DND-41 (cell line): ENCODE measurements at places on chromosomes 16 and 17.
A peak's percentile ranks its signal among the peaks of the same experiment; 100 is the strongest.

DNA sequence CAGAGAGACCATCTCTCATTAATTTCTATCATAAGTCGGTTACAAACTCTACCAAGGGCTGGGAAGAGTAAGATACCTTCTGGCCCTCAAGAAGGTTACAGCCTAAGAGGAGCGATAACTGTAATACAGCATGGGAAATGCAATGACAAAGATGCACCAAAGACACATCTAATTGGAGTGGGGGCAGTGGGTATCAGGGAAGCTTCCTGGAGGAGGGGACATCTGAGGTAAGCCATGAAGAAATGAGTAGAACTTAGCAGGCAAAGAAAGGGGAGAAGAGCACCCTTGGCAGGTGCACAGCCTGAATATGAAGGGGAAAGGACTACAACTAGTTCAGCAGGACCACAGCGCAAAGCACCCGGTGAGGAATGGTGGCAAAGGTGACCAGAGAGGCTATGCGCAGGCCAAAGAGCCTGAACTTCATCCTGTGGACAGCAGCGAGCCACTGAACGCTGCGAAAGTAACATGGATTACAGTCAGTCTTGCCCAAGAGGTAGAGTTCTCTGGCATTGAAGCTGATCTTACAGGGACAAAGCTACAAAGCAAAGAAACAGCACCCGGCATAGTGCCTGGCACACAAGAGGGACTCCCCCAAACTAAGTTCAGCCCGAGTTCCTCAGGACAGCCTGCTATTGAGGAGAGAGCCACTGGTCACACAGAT lies 2.8 kb downstream of the TBC1D10B start:
- no peak for DNase-seq

DNA sequence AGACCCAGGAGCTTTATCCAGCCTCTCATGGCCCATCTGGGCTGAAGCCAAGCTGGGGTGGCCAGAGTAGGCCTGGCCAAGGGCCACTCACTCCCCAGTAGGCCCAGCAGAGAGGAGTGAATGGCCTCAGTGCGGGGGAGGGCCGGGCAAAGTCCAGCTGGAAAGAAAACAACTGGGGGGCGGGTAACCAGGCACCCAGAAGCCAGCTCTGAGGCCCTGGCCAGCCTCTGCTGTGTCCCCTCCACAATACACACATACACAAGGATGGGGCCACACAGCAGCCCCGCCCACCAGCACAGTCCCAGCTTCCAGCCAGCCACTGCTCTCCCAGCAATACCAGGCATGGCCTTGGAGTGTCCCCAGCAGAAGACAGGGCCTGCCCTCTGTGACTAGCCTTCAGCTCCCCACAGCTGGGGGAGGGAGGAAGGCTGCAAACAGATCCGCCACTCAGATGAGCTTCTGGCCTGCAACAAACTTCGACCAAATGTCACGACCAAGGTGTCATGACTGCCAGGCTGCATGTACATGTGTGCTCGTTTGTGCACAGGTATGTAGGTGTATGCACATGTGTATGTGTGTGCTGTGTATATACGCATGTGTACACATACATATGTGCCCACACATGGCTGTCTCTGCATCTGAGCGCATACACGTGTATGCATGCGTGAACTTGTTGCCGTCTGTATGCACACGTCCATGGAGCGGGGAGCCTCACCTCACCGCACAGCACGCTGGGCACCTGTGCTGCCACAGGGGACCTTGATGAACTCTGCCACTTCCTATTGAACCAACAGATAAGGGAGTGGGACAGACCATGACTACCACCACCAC lies 5.0 kb downstream of the CARHSP1 start:
- no peak for DNase-seq

DNA sequence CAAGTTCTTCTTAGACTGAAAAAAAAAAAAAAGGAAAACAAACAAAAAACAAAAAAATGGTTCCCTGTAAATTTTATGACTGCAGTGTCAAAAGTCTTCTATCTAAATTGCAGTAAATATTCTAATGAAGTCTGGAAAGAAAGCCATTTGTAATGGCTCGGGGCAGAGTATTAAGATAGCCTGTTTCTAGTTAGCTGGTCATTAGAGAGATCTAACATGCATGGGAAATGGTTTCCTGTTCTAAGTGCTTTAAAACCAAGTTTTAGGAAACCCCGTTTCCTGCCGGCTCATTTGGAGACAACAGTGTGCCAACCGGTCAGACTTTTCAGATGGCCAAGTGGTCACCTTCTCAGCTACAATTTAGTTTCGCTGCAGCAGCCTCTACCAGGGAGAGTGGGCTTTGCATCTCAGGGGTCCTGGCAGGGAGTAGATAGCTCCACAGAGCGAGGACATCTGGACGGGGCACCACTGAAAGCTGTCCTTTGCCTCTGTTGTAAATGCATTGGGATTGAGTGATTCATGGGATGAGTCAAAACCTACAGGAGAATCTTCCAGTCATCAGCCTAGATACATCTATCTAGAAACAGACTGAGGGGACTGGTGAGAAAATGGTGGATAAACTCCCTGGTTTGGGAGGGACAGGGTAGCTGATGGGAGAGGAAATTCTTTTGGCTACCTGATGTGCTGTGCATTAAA lies 473.2 kb upstream of the SALL1 start:
- DNase-seq, result no peak

DNA sequence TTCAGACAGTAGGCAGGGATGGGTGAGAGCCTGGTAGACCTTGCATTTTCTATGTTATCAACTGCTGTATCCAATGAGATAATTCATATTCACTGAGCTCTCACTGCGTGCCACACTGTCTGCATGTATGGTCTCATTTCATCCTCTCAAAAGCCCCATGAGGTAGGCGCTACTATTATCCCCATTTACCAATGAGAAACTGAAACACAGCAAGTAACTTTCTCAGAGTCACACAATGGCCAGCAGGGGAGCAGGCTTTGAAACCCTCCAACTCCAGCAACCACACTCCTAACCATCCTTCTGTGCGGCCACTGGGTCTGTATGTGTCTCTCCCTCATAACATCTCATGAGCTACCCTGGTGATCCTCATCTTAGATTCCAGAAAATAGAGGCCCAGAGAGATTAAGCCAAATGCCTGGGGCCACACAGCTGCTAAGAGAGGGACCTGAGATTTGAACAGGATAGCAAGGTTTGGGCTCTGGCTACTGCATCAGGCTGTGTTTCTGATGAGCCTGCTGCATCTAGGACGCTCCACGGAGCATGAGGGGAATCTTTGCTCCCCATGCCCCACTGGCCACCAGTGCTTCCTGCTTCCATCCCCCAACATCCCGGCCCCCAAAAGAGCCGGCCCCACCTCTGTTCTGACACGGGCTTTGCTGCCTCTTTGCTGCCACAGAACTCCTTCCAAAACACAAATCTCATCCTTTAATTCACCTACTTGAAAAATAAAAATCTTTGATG lies 3.2 kb downstream of the CCR7 start:
- no peak for DNase-seq

GRCh38 chr16:23501291-23501690 lies 9.0 kb downstream of the GGA2 start:
- DNase-seq, result no peak

GRCh38 chr16:57658878-57659674 lies 9.0 kb upstream of the ADGRG3 start:
- no peak for DNase-seq

GRCh38 chr16:78985716-78986605 lies 614.6 kb downstream of the MAF start:
- DNase-seq, result no peak

DNA sequence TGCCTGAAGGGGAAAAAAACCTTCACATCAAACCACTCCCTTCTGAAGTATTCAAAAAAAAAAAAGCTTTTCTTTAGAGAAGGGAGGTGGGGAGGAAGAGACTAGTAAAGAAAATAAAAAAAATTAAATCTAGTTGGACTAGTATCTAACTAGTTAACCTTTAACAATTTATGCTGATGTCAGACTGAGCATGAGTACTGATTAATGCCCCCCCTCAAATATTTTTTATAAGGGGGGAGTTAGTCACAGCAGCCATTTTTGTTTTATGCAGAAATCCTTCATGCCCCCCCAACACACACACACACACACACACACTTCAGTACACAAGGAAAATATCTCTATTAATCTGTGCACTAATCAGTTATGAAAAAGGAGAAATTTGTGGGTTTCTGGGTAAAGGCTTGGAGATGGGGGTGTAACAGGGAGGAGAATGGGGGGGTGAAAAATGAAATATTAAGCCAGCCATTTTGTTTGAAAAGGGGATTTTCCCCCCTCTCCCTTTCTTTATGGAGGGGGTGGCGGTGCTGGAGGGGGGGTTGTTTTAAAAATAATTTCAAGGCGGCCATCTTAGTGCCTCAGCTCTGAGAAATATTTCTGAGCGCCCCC lies 4.7 kb upstream of the CHD3 start:
- peak; percentile 18 for DNase-seq

GRCh38 chr16:49849754-49850108 lies 6.2 kb downstream of the ZNF423 start:
- no peak for DNase-seq

- no peak for DNase-seq
These were observed 1.4 kb downstream of the NT5C start for GRCh38 chr17:75130059-75130631.

DNA sequence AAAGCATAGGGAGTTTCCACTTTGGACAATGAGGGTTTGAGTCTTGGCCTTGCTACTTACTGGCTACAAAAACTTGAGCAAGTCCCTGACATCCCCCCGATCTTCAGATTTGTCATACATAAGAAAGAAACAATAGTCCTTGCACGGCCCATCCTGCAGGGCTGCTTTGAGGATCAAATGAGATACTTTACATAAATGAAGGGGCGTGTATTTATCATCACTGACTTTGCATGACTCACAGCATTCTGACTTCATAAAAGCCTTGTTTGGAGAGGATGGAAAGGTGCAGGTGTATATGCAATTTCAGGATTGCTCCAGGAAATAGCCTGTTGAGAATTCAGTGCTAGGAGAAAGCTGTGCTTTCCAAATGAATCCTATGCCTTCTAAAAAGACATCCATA lies 465.0 kb upstream of the MAF start:
- no peak for DNase-seq

GRCh38 chr16:58661199-58661830 lies 23.3 kb downstream of the SLC38A7 start:
- no peak for DNase-seq

DNA sequence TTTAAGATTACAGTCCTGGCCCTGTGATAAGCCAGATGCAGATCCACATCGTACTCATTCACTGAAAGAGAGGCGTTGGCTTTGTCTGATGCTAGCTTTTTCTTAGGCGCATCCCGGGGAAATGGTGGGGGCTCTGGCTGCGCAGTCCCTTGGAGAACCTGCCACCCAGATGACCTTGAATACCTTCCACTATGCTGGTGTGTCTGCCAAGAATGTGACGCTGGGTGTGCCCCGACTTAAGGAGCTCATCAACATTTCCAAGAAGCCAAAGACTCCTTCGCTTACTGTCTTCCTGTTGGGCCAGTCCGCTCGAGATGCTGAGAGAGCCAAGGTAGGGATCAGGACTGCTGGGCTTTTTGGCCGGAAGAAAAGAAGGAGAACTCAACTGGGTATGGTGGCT lies 24.0 kb downstream of the POLR2A start:
- DNase-seq, result no peak

- peak; percentile 51 for DNase-seq
These were observed 22.2 kb downstream of the CLEC19A start for GRCh38 chr16:19307587-19308241.

DNA sequence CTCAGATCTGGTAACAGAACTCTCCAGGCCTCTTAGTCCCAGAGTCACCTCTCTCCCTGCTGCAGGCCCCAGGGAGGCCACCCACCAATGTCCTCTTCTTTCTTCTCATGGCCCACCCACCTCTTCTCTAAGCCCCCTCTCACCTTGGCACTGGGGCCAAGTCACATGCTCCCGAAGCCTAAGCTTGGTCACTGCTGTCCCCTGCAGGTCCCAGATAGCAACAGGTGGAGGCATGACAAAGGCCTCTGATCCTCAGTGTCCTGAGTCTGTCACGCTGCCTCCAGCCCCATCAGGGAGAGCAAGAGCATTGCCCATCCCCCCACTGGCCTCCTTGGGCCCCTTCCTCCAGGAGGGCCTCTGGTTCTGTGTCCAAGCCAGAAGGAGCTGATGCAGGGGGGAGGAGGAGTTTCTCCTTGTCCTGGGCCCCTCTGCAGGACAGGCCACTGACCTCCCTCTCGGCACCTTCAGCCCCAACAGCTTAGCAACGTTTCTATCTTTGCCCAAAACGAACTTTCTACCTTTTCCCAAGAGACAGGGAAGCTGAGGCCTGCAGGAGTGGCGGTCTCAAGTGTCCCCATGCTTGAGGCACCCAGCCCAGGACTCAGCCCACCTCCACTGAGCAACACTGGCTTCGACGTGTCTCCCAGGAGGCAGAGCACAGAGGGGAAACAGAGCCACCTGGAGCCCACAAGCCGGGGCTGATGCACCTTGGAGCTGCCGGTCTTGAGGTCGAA lies 8.6 kb downstream of the P2RX1 start:
- no peak for DNase-seq

DNA sequence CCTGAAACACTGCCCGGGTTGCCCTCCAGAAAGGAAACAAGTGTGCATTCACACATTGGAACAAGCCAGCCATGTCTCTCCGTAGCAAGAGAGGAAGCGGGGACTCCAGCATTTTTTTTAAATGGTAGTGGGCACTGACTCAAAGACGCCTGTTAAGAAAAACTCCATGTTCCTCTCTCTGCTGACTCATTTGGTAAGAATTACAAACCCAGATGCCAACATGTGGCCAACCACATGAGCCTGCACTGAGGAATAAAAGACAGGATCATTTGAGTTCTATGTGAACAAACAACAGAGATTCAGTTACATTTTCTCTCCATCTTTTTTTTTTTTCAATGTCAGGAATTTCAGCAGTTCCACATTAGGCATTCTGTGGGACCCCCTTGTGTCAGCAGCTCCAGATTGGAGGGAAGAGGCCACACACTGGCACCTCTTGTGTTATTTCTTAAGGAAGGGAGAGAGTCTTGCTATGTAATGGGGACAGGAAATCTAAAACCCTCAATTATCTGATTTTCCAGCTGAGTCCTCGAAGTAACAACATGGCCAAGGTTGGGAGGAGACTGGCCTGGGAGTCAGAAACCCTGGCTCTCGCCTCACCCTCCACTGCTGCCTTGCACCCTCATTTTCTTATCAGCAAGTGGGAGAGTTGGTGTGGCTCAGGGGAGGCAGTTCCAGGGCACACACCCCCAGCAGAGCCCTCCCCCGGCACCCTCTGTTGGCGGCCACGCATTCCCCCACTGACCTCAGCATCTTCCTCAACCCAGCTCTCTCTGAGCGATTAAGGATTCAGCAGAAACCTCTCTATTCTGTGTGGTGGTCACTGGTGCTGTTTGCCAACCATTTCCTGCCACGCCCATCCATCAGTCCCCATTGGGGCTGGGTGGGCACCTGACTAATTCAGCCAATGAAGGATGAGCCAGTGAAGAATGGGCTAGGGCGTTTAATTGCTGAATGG lies 173.0 kb downstream of the FOXL1 start:
- no peak for DNase-seq
